NCI-H2227 treated with DMSO at 0.1 percent for 48 hours (cell line): ENCODE measurements at places on chromosomes 6 and 20.

DNA sequence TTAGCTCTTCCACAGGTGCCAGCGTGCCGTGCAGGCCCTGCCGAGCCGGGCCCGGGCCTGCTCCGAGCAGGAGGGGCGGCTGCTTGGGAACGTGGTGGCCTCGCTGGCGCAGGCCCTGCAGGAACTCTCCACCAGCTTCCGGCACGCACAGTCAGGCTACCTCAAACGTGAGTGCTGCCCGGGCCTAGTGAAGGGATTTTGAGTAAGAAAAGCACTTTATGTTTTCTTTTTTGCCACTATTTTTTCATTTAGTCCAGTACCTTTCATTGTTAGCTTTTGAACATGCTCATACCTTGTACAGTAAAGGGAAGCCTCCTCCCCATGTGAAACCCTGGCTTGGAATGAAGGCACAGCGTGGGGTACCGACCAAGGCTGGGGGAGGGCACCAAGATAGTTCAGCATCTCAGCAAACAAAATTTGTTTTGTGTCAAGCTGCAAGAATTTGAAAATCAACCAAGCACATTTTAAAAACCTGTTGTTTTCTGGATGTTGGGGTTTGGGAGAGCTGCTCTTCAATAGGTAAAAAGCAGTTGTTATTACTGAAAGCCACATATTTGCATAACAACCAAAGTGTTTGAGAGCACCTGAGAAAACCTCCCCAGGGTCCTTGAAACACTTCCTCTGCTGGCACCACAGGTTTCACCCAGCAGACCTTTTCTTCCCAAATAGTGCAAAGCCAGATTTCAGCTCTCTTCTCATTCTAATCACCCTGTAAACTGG is 18.4 kb downstream of the STX16 start:
- no peak for DNase-seq

DNA sequence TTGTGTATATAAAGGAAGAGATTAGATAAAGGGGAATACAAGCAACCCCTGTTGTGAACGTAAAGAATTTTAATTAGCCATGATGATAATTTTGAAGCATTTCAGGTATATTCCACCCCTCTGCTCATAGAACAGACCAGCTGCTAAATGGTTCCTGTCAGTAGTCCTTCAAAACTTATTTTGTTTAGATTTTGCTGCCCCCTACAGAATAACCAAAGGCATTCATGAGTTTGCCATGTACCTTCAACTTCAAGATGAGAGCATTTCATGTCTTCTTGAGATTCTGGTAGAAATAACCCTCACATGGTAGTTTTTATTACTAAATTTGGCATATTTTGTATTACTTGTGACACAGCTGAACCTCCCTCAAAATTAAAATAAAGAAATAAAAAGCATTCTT is 1586.7 kb downstream of the HACE1 start:
- DNase-seq, result no peak

- peak; percentile 35 for DNase-seq
Observed at GRCh38 chr6:23696992-23697391, 429.0 kb upstream of the NRSN1 start.

GRCh38 chr20:64006902-64007301 is 26.0 kb downstream of the PRPF6 start:
- no peak for DNase-seq

DNA sequence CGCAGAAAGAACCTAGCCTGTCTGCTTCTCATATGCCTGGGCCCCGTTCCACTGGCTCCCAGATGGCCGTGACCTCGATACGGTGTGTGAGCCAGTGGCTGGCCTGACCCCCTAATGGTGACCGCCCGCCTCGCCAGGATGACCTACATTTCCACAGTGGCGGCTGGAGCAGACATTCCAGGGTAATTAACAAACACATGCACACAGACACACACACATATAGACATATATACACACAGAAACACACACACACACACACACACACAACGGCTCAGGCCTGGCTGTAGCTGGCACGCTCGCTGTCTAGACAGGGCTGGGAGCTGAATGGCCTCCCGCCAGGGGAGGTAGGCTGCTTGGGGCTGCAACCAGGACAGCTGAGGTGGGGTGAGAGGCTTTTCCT is 227.1 kb downstream of the ANKRD60 start:
- DNase-seq, result no peak

- no peak for DNase-seq
Observed at GRCh38 chr6:168032005-168032760, 34.7 kb downstream of the KIF25 start.

- no peak for DNase-seq
Observed at GRCh38 chr20:52939141-52939540, 33.0 kb upstream of the TSHZ2 start.

- DNase-seq, result no peak
Observed at GRCh38 chr6:85797993-85798392, 155.3 kb upstream of the SYNCRIP start.

DNA sequence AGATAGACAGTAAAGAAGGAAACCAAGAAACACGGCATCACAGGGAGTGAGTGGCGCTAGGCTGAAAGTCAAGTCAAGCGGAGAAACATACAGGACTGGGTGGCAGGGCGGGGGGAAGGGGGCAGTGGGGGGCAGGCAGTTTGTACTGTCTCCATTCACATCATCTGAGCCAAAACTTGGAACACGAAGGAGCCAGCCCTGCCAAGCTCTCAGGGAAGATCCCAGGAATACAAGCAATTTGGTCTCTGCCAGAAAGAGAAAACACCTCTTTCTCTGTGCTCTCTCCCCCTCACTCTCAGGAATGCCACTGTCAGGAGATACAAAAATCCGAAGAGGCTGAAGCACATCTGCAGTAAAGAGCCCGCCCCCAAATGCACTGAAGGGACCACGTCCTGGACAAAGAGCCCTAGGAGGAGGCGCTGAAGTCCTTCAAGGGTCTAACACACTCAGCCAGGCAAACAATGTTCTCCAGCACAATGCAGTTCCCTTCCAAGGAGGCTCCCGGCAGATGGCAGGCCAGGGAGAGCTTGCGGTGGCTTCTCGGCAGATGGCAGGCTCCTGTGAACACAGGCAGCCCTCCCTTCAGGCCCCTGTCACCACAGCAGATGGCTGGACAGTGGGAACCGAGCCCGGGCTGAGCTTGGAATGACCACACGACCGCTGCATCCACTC is 90.0 kb downstream of the ATP9A start:
- peak; percentile 31 for DNase-seq

DNA sequence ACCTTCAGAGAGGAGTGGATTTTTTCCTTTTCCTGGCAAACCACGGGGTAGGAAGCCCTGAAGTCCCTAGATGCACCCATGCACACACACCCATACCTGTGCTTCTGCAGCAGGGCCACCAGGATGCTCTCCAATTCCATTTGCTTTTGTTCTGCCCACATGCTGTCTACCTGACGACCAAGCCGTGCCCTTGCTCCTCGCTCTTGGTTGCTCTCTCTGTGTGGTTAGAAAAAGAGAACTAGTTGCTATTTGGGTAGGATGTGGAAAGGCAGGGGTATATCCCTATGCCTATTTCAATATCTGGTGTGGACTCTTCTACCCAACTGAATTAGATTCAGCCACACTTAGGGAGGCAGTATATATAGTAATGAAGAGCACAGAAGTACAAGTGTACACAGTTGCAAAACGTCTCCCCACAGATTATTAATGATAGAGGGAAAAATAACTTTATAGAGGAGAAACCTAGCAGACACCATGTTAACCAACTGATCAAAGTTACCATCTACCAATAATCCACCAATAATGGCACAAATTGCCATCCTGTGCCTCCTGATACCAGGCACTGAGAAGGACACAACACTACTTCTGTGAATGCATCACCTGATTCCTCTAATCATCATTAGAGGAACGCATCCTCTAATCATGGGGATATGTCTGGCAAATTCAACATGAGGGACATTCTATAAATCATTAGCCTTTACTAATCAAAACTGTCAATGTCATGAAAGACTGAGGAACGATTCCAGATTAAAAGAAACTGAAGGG is 7.3 kb downstream of the GHRH start:
- no peak for DNase-seq

DNA sequence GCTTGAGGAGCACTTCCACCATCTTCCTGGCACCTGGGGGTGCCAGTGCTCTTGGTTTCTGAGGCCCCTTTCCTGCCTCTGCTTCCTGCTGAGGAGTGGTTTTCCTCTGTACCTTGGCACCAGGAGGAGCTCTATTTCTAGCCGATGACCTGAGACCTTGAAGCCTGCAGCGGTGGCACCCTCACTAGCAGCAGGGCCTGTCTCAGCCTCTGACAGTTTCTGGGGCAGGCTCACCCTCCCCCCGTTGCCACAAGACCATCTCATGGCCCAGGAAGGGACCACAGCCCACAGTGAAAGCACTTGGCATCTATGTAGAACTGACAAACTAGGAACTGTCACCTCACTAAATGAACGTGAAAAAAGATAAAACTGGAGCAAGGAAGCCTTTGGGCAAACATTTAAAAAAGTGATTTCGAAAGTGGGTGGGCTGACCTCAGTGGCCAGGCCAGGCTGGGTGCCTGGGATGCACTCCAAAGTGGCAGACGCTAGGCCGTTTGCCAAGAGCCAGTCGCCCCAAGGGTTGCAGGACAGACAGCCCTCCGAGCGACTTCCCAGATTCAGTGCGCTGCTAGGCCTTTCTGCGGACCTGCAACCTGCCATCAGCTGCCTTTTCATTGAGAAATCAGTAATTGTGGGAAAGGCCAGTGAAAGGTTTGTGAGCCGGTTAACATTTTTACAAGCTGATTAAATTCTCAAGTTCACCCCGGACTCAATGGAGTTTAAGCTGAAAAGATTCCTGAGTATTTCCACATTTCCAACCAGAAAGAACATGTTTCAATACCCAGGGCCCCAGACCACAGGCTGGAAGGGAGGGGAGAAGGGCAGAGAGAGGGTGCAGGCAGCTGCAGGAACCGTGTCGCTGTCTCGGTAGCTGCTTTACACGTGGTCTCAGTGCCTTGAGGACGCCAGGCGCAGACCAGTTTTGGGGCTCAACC is 303.7 kb downstream of the ESR1 start:
- no peak for DNase-seq

GRCh38 chr6:50143011-50143719 is 93.4 kb upstream of the DEFB112 start:
- DNase-seq, result no peak

- DNase-seq, result peak; percentile 37
Observed at GRCh38 chr6:30882759-30883684, 1.3 kb upstream of the DDR1 start.

DNA sequence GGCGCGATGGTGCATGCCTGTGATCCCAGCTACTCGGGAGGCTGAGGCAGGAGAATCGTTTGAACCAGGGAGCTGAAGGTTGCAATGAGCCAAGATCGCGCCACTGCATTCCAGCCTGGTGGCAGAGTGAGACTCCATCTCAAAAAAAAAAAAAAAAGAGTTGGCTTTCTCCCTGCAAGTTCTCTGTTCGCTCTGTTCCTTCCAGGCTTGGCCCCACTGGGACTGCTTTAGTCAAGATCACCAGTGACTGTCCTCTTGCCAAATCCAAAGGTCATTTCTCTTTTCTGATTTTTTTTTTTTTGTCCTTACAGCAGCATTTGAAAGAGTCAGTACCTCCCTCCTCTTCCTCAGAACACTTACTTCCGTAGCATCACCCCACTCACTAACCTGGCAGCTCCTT is 10.8 kb upstream of the GNRH2 start:
- no peak for DNase-seq

DNA sequence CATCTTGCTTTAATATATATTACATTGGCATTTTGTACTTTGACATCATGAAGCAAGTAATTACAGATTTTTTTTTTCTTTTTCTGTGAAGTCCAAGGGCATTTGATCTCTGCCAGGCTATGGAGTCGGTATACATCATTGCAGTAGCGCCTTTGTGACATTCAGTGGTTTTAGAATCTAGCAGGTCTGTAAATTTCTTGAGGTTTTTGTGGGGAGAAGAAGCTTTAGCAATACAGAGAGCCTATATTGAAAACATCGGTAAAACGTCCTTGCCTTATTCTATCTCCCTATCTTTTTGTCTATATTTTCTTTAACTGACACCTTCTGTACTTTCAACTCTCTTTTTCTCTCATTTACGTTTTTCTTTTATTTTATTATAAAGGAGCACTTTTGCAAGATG is 47.2 kb downstream of the DUSP22 start:
- no peak for DNase-seq

GRCh38 chr6:21240709-21241108 is 352.8 kb upstream of the SOX4 start:
- DNase-seq, result no peak

GRCh38 chr20:54650052-54650719 is 174.8 kb downstream of the DOK5 start:
- DNase-seq, result no peak

DNA sequence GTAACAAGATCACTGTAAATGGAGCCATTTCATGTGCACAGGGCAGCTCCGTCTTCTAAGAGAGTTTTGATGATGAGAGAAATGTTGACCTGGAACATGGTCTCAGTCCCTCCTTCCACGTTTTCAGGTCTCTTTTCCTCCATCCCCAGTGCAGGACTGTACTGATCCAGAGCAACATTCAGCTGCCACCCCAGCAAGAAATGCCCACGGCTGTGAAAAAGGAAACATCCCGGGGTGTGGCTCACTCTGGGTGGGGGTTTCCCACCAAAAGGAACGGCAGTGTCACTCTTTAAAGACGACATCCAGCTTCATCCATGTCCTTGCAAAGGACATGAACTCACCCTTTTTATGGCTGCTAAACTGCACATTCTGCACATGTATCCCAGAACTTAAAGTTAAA is 92.6 kb downstream of the ERMARD start:
- no peak for DNase-seq

- DNase-seq, result no peak
Observed at GRCh38 chr20:8205996-8206395, 73.9 kb downstream of the PLCB1 start.

DNA sequence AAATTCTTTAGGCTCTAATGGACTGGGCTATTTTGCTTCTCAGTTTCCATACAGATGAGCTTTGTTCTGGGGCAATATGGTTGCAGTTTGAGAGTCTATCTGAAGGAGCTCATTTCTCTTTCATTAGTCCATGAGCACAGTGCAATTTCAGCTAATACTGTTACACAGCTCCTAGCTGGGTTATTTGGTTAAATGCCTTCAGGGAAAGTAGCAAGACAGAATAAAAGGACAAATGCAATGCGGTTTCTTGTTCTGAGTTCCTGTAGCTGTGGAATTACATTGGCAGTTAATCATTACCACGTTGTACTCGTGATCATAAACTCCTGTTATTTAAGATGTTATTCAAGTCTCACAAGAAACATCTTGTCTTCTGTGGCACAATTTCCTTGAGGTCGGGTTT is 127.7 kb downstream of the BFSP1 start:
- DNase-seq, result no peak

- DNase-seq, result peak; percentile 3
Observed at GRCh38 chr6:3748208-3749066, 3.1 kb downstream of the PXDC1 start.

DNA sequence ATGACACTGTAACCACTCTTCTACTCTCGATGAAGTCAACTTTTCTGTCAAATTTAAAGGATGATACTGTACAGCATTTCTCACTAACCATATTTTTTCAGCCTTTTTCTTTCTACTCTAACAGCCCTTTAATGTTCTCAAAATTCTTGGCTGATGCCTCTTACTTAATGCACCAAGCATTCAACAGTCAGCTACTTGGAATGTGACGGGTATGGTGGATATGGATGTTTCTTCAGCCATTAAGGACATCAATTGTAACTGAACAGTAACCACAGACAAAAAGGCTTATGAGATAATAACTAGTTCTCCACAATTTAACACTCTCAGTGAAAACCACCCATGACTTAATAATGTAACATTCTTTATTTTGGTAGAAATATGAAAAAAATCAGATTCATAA is 467.2 kb upstream of the ZNF337 start:
- DNase-seq, result no peak
